ENCODE measurements at places on chromosomes 5 and 9.

GRCh38 chr9:135612981-135613910 is 26.1 kb downstream of the GLT6D1 start:
- no peak for DNase-seq

DNA sequence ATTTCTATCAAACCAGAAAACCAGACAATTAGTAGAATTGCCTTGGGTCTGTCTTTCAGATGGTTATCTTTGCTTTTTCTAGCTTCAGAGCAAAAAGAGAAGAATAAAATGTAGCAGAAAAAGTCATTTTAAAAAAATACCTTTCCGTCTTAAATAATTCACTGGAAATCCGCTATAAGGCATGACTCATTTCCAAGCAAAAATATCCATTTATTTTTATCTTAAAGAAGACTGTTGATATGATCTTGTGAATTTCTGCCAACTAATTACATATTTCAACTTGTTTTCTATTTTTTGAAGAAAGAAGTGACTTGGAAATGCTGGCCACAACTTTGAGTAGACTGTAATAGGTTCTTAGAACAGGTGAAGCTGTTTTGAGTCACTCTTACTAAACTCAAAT is 83.7 kb downstream of the VCAN start:
- no peak for DNase-seq

DNA sequence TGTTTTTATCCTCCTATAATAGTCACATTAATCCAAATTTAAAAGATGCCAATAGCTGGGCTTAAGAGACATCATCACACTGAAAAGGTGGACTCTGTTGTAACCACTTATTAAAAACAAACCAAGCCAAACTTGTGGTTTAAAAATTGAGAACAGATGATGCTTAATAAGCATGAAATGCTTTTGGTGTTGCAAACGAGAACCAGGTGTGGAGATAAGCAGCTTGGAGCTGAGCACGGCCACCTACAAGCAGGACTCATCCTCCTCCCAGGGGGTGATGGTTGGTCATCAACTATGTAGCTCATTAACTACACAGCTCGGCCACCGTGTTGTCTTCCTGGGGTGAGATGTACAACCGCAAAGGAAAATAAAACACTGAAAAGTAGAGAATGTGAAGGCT is 154.4 kb downstream of the NPR3 start:
- no peak for DNase-seq

GRCh38 chr5:131068893-131069643 is 96.0 kb downstream of the HINT1 start:
- DNase-seq: peak; percentile 11

GRCh38 chr9:106757514-106757913 is 105.5 kb upstream of the ZNF462 start:
- no peak for DNase-seq

GRCh38 chr9:19787672-19788071 is 1.2 kb downstream of the SLC24A2 start:
- no peak for DNase-seq

DNA sequence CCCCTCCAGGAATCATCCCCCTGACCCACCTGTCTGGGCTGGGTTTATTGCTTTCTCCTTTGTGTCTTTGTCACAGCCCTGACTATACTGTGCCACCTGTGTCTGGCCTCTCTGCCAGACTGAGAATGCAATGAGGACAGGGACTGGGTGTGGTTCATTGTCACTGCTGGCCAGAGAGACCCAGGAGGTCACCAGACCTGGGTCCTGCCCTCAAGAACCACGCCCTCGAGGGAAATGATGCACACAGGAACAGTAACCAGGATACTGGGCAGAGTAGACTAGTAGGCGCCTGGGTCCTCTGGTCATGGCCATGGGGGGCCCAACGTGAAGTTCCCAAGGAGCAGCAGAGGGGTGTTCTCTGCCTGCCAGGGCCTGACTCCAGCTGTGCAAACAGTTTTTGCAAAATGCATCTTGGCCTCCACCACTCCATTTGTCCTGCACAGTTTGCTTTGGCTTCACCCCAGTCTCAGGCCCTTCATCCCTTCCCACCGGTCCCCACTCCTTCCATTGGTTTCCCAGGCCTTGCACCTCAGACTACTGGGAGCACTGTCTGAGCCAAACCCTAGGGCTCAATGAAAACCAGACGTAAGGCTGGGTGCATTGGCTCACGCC is 17.8 kb downstream of the RGS3 start:
- DNase-seq: no peak

DNA sequence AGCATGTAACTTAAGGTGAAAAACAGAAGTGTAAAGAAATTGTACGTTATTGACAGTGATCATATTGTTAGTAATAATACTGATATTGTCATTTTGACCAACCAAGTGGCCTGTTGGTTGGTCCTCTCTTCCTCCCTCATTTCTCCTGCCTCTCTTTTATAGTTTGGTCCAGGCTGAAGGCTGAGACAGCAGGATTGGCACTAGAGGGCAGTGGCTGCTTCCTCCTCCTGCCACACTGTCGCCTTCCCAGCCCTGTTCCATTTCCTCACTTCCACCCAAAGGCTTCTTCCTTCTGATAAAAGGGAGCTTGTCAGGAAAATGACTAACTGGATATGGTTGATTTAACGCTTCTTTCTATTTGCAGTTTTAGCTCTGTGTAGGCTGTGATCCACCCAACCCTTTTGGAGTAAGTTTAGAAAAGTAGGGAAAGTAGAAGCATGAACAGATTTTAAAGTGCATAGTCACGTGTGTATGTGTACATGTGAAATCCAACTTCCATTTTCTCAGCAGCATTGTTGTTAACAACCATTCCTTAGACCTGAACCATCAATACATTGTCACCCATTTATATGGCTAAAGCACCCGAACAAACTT is 35.6 kb downstream of the PTCD2 start:
- DNase-seq: no peak

DNA sequence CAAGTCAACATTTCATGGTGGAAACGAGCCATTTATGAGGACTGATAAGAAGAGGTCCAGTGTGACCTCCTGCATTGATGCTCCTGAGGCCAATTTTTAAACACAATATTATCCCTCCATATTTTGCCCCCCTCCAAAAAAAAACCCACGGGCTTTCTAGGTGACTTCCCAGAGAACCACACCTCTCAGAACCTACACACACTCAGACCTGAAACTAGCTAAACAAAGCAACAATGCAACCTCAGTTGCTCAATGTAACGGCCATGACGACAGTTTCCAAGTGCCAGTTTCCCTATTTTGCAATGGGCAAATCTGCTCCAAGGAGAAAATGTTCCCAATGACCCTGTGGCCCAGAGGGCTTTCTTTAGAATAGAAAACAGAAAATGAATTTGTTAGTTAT is 3.5 kb downstream of the NRG2 start:
- no peak for DNase-seq

DNA sequence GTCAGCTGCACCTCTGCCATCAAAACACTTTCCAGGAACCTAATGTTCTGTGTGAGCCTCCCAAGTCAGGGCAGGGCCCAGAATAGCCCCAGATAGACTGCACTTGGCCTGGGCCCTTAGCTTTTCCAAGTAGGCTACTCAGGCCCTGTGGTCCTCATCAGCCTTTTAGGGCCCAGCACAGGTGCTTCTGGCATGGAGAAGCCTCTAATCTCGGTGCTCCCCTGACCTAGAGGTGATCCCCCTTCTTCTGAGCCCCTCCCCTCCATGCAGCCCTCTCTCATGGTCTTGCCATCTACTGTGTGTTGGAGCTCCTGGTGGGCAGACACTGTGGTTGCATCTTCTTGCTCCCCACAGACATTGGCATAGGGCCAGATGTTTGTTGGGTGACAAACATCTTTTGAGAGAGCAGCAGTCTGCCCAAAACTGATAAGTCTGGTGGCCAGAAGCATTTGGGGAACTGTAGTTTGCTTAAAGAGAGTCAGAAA is 28.1 kb downstream of the FRMPD1 start:
- DNase-seq: no peak

GRCh38 chr5:90930062-90930461 is 371.5 kb downstream of the ADGRV1 start:
- no peak for DNase-seq
